ENCODE measurements at places on chromosomes 5 and 9. TPM values are rescaled to one million over a fixed set of nuclear protein-coding genes. Genes with fewer than 3 reads are reported as not detected.

NEUROG1 gene
- total RNA-seq: not detected

PRRC1 gene
- 37.8 TPM for total RNA-seq

NR6A1 gene
- 0.69 TPM for total RNA-seq

OLFML2A gene
- under 0.01 TPM for total RNA-seq

FCHSD1 gene
- 18.5 TPM for total RNA-seq

PCDHGB3 gene
- total RNA-seq: 5.1 TPM

SPATA9 gene
- not detected for total RNA-seq

RORB gene
- total RNA-seq: 0.73 TPM

SAXO1 gene
- under 0.01 TPM for total RNA-seq

DBN1 gene
- 42.0 TPM for total RNA-seq

TNC gene
- 174 TPM for total RNA-seq

PTPN3 gene
- 13.4 TPM for total RNA-seq

PCDHA2 gene
- total RNA-seq: not detected

NREP gene
- 12.3 TPM for total RNA-seq

ARL14EPL gene
- total RNA-seq: not detected

PIP5K1B gene
- not detected for total RNA-seq
